GOT3 (cell line): ENCODE measurements at places on chromosomes 2 and 18.

GRCh38 chr2:218993345-218994315, at the start of gene CRYBA2:
Gene CRYBA2, minus strand, starts transcription at chr2:218993422. Its CDS starts 246 bp downstream, at chr2:218993176.
- DNase-seq, result no peak

- DNase-seq, result no peak
Observed at GRCh38 chr2:81853341-81853740, 1548.8 kb upstream of the LRRTM1 start.

GRCh38 chr2:238336151-238336550, 15.8 kb downstream of the TRAF3IP1 start:
- no peak for DNase-seq

- no peak for DNase-seq
Observed at GRCh38 chr2:47455411-47455810, 52.5 kb downstream of the MSH2 start.

- DNase-seq, result no peak
Observed at GRCh38 chr18:26804519-26804918, 61.0 kb downstream of the AQP4 start.

- DNase-seq, result no peak
Observed at GRCh38 chr2:195445639-195446038, 211.4 kb upstream of the SLC39A10 start.

DNA sequence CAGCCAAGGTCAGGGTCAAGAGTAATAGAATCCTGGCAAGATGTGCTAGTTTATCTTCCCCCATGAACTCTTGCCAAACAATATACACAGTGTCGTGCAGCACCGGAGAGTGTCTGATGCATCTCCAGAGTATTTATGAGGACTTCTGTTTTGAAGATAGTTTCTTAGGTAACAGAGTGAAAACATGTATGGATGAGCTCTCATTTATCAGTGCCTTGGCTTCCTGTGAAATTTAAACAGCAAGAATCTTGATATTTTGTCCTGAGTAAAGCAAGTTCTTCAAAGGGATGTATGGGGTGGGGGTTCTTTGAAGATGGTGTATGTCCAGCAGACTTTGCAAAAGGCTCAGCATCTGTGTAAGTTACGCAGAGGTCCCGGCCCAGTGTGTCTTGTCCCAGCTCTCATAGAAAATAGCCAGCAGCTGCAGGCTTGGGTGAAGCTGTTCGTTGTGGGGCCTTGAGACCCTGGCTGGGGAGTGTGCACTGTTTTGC, 361.0 kb upstream of the NT5C1B start:
- no peak for DNase-seq

DNA sequence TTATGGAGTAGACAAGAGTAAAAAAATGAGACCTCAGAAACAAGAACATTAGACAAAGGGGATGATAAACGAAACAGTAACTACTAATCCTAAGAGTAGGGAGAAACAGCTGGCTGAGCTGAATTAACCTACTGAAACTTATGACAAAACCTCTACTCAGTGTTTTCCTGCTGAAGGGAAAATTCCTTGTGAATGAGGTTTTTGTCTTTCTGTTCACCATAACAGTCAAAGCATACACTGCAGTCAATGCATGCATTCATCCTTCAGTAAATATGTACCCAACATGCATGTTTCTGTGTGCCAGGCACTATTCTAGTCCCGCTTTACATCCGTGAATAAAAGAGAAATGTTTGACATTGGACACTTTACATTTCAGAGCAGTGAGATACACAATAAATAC, 805.6 kb upstream of the KLHL29 start:
- DNase-seq, result no peak

DNA sequence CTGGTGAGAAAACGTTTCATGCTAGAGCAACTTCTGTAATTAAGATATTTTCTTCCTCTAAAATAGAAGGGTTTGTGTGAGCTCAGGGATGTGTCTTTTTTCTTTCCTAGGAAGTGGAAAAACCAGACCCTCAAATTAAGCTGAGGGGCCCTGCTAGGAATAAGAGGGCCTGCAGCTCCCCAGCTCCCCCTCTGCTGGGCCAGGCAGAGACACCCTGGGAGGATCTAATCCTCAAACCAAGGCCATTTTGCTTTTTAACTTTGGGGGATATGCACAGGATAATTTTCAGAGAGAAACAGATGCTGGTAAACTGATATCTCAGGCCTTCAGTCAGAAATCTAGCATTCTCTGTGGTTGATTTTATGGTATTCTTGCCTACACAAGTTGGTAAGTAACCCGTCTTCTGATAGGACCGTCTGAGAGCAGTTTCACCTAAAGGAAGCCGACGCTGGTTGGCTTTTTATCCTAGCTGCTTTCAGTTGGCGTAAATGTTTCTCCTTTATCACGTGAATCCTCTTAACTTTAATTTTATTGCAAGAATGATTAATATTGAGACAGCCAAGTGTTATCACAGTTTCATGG, 34.8 kb downstream of the SNTG2 start:
- DNase-seq, result no peak

DNA sequence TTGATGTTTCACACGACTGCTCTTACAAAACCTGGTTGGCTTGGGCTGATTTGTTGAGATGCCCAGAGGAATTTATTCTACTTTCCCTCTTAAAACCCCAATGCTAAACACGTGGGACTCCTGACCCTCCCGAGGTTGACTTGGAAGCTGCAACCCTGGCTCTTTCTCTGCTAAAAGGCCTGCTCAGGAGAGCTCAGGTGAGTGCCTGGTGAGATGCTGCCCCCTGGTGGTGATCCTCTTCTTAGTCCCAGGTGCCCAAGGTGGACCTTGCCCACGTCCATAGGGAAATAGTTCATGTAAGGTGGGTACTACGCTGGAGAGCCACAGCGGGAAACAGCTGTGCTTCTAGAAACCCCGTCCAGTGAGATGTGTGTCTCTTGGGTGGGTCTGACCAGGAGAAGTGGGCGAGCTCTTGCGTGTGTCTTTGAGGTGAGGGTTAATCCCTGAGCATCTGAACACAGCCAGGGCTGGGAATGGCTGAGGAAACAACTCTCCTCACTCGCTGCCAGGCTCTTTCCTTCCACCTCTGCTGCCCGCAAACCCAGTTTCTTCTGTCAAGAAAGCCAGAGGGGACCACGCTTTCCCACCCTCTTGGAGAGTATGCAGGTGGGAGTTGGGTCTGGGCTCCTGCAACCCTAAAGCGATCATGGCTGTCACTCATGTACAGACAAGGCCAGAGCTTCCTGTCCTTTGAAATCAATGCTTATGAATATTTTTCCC, 25.5 kb upstream of the PXDN start:
- no peak for DNase-seq

- DNase-seq, result no peak
Observed at GRCh38 chr2:241906826-241907570, 37.5 kb downstream of the RTP5 start.

DNA sequence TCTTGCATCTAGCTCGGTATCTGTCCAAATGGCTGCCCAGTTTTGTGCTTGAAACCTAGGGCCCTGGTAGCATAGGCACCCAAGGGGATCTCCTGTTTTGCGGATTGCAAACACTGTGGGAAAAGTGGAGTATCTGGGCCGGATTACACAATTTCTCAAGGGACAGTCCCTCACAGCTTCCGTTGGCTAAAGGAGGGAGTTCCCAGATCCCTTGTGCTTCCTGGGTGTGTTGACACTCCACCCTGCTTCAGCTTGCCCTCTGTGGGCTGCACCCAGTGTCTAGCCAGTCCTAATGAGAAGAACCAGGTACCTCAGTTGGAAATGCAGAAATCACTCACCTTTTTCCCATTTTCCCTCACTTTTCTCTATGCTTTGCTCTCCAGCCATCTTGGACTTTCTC, 35.5 kb downstream of the RPRM start:
- no peak for DNase-seq

DNA sequence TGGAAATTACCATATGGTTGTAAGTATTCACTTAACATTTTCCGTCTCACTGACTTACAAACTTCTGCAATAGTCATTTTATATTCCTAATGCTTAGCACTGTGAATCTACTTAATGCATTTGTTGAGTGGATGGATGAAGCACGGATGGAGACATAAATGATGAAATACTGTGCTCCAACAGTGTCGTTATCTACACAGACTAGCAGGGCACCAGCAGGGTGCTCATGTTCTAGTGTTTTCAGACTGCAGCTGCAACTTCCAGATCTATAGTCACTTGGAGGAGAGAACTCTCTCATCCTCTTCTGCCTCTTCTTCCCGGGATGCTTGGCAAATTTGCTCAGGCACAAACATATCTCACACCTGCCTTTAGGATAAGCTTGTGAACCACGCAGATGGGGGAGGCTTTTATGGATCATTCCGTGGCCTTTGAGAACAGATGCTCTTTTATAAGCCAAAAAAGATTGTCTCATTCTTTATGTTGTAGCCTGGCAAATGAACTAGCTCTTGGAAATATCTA, 797.7 kb downstream of the MBD2 start:
- no peak for DNase-seq

GRCh38 chr2:79971807-79972206, 332.7 kb downstream of the LRRTM1 start:
- no peak for DNase-seq

DNA sequence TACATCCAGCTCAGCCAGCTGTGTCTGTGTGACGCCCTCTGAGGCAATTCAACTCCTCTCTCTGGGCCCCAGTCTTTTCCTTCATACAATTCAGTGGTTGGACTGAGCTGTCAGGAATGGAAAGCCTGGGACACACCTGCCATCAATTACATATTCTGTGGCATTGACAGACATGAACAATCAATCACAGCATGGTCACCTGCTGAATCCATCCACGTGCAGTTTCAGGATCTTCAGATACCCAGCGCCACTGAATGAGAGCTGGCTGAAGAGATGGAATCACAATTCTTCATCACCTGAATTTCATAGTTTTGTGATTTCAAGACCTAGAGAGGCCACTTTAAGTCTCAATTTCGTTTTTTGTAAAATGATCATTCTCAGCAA, 5.1 kb downstream of the ADRA2B start:
- DNase-seq, result no peak

- DNase-seq, result no peak
Observed at GRCh38 chr2:205680903-205681302, 1.4 kb upstream of the NRP2 start.

GRCh38 chr2:235537587-235537986, 43.7 kb downstream of the AGAP1 start:
- no peak for DNase-seq

DNA sequence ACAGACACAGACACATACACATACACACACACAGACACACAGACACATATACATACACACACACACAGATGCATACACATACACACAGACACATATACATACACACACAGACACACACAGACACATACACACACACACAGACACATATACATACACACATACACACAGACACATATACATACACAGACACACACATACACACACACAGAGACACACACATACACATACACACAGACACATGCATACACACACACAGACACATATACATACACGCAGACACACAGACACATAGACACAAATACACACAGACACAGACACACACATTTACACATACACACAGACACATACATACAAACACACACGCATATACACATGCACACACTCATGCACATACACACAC, 81.5 kb upstream of the ARL4C start:
- DNase-seq, result no peak

DNA sequence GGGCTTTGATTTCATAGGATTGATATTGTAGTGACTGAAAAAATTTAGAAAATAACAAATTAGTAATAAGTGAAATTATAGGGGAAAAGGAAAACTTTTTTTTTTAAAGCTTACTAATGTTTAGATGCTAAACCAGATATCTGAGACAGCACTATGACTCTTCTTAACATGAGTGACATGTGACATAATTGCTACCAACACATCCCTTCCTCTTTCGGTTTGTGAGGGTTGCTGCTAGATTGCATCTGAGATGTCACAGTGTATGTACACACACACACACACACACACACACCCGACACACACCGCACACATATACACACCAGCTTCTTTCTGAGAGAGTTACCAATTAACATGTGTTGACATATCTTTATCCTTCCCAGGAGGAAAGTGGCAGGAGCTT, 18.0 kb downstream of the RAPGEF4 start:
- DNase-seq, result no peak

GRCh38 chr2:199914372-199914958, 3.4 kb downstream of the C2orf69 start:
- no peak for DNase-seq

- DNase-seq, result no peak
Observed at GRCh38 chr2:65681503-65681902, 249.1 kb upstream of the SPRED2 start.

- no peak for DNase-seq
Observed at GRCh38 chr2:173432049-173432754, 77.5 kb downstream of the CDCA7 start.

- no peak for DNase-seq
Observed at GRCh38 chr2:5183031-5183430, 509.2 kb upstream of the SOX11 start.

DNA sequence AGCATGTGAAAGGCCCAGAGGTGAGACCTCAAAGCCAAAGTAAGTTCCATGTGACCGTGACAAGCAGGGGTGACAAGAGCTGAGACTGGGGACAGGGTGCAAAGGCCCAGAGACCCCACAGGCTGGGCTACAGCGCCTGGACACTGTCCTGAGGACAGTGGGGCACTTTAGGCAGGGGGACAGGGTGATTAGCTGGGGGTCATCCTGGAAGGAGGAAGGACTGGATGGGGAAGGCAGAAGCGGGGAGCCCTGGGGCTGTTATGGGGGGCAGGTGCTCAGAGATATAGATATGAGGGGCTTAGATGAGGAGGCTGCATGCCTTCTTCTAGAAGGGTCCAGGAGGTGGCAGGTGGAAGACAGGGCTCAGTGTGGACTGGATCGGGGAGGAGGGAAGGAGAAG, 31.5 kb downstream of the KIF1A start:
- no peak for DNase-seq

- DNase-seq, result no peak
Observed at GRCh38 chr2:220795705-220796104, 776.4 kb downstream of the EPHA4 start.

DNA sequence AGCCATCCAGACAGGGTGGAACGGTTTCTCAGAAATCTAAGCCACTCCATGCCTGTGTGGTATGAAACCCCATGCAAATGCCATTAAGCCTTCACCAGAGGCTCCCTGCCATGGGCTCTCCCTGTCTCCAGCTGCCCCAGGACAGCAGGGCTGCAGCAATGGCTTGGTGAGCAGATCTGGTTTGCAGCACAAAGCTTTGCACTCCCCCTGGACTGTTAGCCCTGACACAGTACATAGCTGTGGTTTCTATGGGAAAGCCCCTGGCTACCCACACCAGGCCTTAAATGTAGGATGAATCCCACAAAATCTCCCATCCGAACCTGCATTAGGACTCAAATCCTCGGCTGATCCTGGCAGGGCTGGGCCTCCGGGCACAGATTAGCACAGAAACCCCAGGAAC, 291.6 kb downstream of the TNS1 start:
- DNase-seq, result no peak

GRCh38 chr2:224780106-224780505, 63.9 kb upstream of the CCDC195 start:
- no peak for DNase-seq

GRCh38 chr2:23734416-23734815, 192.5 kb downstream of the ATAD2B start:
- DNase-seq, result no peak

GRCh38 chr2:157259960-157260359, 2.5 kb downstream of the GALNT5 start:
- no peak for DNase-seq

GRCh38 chr2:166126007-166126639, 1.7 kb downstream of the SCN1A start:
- DNase-seq, result no peak

- DNase-seq, result no peak
Observed at GRCh38 chr2:101930019-101930418, 61.7 kb upstream of the IL1R2 start.

- no peak for DNase-seq
Observed at GRCh38 chr2:31922542-31923408, 88.0 kb downstream of the MEMO1 start.
